K562 (cell line): ENCODE measurements at places on chromosomes 3 and 15. TPM values are rescaled to one million over a fixed set of nuclear protein-coding genes. Genes with fewer than 3 reads are reported as not detected.

ADAMTS7 gene
- total RNA-seq: 0.07 and 0.13 TPM in 2 replicates

DNA sequence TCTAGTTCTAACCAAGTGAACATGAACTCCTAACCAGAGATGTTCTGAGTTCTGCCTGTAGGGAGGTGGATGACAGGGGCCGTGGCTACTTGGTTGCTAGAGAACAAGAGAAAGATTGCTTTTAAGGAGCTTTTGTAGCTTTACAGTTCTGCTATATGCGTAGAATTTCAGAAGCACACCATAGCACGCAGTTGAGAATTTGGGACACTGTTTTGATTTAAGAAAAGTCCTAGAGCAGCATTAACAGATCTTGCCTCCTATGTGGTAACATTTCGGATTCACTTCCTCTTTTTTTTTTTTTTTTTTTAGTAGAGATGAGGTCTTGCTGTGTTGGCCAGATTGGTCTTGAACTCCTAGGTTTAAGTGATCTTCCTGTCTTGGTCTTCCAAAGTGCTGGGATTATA lies 181.7 kb downstream of the TCF12 start:
- H3K27me3 ChIP-seq: no peaks in the 10 kb centered on the region
- no peak overlapping the region for H3K4me3 ChIP-seq
- no peak overlapping the region for H3K27ac ChIP-seq
- H3K4me1 ChIP-seq: no peaks in the 10 kb centered on the region

TYRO3 gene
- 33.5 and 37.6 TPM in 2 replicates for total RNA-seq

- peak overlapping the region; percentile 42 for H3K4me3 ChIP-seq
- H3K27ac ChIP-seq: no peak overlapping the region
- H3K36me3 ChIP-seq: no peaks in the 10 kb centered on the region
- peaks cover 31% of the 10 kb centered on the region for H3K27me3 ChIP-seq
Observed at GRCh38 chr3:16884084-16884747, 539 bp upstream of the PLCL2 start.

P3H2 gene
- 0.22 and 0.40 TPM in 2 replicates for total RNA-seq

CPLX3 gene
- not detected in 2 replicates for total RNA-seq

DNA sequence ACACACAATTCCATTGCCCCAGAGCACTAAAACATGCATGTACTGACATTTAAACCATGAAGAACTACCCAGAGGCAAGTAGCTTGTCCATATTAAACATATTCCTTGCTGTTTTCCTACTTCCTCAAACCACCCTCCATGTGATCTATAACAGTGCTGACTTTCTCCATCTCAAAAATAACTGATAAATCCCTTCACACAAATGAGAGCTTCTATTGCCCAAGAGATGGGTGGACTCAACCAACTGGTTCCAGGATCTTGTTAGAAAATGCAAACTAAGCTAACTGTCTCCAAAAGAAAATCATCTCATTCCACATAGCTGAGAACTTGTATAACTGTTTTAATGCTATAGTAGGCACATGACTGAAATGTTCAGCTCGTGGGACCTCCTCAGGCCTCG lies 29.6 kb downstream of the DCLK3 start:
- no peaks in the 10 kb centered on the region for H3K36me3 ChIP-seq
- H3K27me3 ChIP-seq: peaks cover 31% of the 10 kb centered on the region
- H3K27ac ChIP-seq: no peak overlapping the region
- H3K4me1 ChIP-seq: peaks cover 10% of the 10 kb centered on the region; the same call in 2 of the 3 replicates
- DNase-seq: no peak
- H3K4me3 ChIP-seq: no peak overlapping the region

TMC3 gene
- not detected in 2 replicates for total RNA-seq

- no peak for DNase-seq
- H3K4me1 ChIP-seq: no peaks in the 10 kb centered on the region
- no peak overlapping the region for H3K4me3 ChIP-seq
- no peak overlapping the region for H3K27ac ChIP-seq
- no peaks in the 10 kb centered on the region for H3K36me3 ChIP-seq
Observed at GRCh38 chr3:27428446-27428845, 55.7 kb downstream of the SLC4A7 start.

DNA sequence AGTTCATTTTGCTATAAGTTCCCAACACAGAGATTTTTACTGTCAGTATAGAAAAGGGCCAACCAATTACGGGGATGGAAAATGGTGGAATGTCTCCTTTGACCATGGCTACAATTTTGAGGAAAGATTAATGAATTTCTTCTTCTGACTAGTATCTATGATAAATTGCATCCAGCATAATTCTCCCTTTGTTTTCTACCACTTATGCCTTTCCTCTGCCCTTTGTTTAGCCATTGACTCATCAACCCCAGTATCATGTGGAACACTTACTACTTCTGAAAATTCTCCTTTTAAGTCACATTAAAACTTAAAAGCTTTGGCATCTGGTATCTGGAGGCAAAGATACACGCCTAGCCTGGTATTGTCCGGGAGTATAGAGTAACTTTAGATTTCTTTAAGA lies 92.9 kb upstream of the CADPS start:
- no peak overlapping the region for H3K4me3 ChIP-seq
- H3K27me3 ChIP-seq: no peaks in the 10 kb centered on the region
- no peak for DNase-seq
- H3K36me3 ChIP-seq: no peaks in the 10 kb centered on the region
- no peaks in the 10 kb centered on the region for H3K4me1 ChIP-seq

DNA sequence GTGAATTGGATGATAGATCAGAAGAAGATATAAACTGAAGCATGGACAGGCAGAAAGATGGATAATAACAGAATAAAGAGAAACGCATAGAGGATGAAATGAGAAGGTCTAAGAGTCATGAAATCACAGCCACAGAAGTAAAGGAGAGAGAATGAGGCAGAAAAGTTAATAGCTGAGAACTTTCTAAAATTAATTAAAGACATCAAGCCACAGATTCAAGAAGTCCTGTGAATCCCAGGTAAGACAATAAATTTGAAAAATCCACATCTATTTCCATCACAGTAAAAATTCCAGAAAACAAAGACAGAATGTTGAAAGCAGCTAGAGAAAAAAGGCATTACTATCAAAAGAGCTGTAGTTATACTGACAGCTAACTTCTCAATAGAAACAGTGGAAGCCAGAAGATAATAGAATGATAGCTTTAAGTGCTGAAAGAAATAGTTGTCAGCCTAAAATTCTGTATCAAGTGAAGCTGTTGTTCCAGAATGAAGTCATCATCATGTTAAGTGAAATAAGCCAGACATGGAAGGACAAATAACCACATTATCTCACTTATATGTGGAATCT lies 12.0 kb downstream of the ACVR2B start:
- no peaks in the 10 kb centered on the region for H3K36me3 ChIP-seq
- H3K27ac ChIP-seq: no peak overlapping the region
- no peak for DNase-seq
- H3K4me1 ChIP-seq: no peaks in the 10 kb centered on the region
- no peak overlapping the region for H3K4me3 ChIP-seq
- no peaks in the 10 kb centered on the region for H3K27me3 ChIP-seq

DNA sequence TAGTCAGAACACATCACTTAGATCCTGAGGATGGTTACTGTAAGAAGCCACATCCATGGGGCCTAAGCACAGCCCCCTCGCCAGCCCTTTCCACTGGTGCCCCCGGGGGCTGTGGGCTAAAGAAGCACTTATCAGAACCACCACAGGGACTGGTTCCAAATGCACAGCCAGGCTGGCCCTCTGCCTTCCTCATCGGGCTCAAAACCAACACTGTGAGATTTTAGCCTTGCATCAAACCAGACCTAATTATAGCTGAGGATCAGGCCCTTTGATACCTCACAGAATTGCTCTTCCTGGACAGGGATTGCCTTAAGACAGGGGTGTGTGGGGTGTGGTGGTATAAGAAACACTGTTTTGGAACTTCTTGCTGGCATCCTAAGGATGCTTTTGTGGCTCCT lies 23.7 kb downstream of the SRPRB start:
- no peak for DNase-seq
- H3K4me1 ChIP-seq: peaks cover 5% of the 10 kb centered on the region; the same call in 1 of the 2 replicates
- no peaks in the 10 kb centered on the region for H3K27me3 ChIP-seq
- H3K27ac ChIP-seq: no peak overlapping the region

DGKG gene
- total RNA-seq: 0.29 TPM in 1 of 2 replicates, not detected in the other

REC114 gene
- 0.20 TPM in 1 of 2 replicates, not detected in the other for total RNA-seq

DNA sequence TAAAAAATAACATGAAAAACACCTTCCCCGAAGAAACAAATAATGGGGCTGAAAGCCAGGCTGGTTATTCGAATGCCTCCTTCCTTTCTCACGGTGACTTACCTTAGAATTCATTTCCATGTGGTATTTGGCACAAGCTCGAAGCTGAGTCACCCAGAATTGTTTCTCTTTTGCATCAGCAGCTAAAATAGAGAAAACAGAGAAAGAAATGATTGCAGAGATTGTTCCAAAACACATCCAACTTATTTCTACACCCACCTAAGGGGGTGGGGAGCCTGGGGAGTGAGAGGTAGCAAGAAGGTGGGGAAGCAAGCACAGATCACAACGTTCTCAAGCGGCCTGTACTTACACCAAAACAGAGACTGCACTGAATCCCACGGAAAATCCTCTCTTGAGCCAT lies 104.7 kb downstream of the OSBPL10 start:
- no peaks in the 10 kb centered on the region; the same call in 1 of the 3 replicates for H3K27me3 ChIP-seq
- H3K4me3 ChIP-seq: no peak overlapping the region
- DNase-seq: no peak
- no peaks in the 10 kb centered on the region for H3K4me1 ChIP-seq

DNA sequence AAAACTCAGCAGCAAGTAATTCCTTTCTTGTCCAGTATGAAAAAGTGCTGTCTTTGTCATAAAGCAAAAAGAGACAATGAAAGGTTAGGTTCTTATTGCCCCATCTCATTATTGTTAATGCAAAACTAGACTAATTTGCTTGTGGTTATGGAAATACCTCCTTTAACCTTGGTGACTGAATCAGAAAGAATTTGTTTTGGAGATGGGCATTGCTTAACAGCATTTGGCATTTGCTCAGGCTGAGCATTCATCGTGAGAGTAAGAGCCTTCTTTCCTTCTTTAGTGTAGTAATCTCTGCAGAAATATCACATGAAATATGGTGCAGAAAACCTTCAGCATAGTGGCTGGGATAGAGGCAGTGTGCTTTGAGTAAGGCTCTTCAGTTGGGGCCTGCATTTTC lies 103.1 kb downstream of the CNTN6 start:
- no peaks in the 10 kb centered on the region for H3K4me1 ChIP-seq
- no peak for DNase-seq
- no peaks in the 10 kb centered on the region for H3K27me3 ChIP-seq
- no peaks in the 10 kb centered on the region for H3K36me3 ChIP-seq
- H3K4me3 ChIP-seq: no peak overlapping the region

- no peak for DNase-seq
- H3K4me3 ChIP-seq: no peak overlapping the region
- no peaks in the 10 kb centered on the region for H3K4me1 ChIP-seq
Observed at GRCh38 chr3:10600296-10600714, 94.9 kb upstream of the ATP2B2 start.

ACKR2 gene
- 0.69 and 0.85 TPM in 2 replicates for total RNA-seq

CPNE4 gene
- total RNA-seq: not detected in 2 replicates

- DNase-seq: no peak
- H3K4me1 ChIP-seq: peaks cover 19% of the 10 kb centered on the region
- no peaks in the 10 kb centered on the region for H3K36me3 ChIP-seq
- no peak overlapping the region for H3K4me3 ChIP-seq
Observed at GRCh38 chr15:78243058-78243457, 8.7 kb upstream of the ACSBG1 start.

DNA sequence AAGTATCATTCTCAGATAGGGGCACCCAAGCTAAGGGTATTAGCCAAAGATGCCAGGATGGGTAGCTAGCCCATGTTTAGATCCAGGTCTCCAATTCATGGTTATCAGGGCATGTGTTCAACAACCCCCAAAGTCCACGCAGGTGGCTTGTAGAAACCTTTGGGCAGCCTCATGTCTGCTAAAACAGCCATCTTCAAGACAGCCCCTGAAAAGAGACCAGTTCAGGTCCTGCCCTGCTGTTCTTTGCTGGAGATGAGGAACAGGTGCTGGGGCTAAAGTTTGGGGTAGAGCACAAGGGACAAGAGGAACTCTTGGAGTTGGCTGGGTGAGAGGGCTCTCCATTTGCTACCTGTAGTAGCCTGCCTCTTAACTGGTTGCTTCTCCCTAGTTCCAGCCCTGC lies 4.6 kb downstream of the PPM1M start:
- H3K27ac ChIP-seq: no peak overlapping the region
- H3K4me1 ChIP-seq: peaks cover 18% of the 10 kb centered on the region
- no peak overlapping the region for H3K4me3 ChIP-seq
- no peak for DNase-seq
- H3K27me3 ChIP-seq: no peaks in the 10 kb centered on the region
- peaks cover 46% of the 10 kb centered on the region; the same call in 2 of the 3 replicates for H3K36me3 ChIP-seq

CDC25A gene
- 52.0 and 59.2 TPM in 2 replicates for total RNA-seq

DNA sequence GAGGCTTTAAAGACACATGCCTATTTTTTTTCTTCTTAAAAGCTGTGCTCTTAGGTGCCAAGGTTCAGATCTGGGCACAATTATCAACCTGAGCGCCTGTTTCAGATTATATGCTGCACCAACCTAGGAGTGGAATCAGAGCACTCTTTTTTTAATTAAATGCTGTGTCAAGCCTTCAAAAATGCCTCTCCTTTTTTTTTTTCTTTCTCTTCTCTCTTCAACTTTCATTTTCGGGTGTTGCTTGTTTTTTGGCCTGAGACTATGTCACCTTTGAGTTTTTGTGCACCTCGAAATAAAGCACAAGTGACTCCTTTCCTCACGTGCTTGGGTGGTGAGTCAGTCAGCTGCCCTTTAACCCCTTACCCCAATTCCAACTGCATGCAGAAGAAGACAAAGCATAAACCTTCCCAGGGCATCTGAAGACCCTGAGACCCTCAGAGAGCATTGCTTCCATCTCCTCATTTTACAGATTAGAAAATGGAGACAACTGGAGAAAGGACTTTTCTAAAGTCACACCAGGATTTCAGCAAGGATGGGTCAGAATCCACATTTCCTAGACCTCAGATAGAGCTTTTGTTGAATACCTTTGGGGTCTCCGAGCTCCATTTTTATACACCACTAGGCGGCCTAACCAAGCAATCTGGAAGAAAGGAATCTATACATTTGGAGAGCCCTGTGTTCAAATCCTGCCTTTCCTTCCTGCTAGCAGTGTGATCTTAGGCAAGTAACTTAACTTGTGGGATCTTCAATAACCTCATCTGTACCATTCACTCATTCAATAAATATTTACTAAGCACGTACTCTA lies 631 bp upstream of the PRICKLE2 start:
- H3K27ac ChIP-seq: no peak overlapping the region
- no peaks in the 10 kb centered on the region for H3K36me3 ChIP-seq
- no peaks in the 10 kb centered on the region for H3K27me3 ChIP-seq
- H3K4me1 ChIP-seq: no peaks in the 10 kb centered on the region
- no peak for DNase-seq

DNA sequence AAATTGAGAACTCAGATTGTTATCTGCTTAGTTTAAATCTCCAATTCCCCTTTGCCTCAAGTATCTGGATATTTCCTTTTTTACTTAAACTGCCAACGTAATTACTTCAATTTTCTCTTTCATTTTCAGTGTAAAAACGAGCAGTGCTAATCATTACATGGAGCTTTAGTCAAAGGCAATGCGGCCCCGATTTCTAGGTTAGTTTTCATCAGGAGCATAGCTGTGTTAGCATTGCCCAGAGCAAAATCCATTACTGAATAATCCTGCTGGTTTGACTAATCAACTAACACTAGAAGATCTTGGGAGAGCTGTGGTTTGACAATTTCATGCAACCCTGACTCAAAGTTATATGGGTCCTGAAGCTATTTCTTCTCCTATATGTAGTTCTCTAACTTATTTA lies 46.2 kb downstream of the ZPLD1 start:
- H3K27ac ChIP-seq: no peak overlapping the region
- no peaks in the 10 kb centered on the region for H3K36me3 ChIP-seq
- no peaks in the 10 kb centered on the region for H3K27me3 ChIP-seq
- H3K4me3 ChIP-seq: no peak overlapping the region
- DNase-seq: no peak

MEIS2 gene
- total RNA-seq: 34.3 and 34.9 TPM in 2 replicates
